Psoas muscle (tissue), 8 donors: ENCODE measurements at places on chromosomes 3 and 15. TPM values are rescaled to one million over a fixed set of nuclear protein-coding genes. Genes with fewer than 3 reads are reported as not detected.

DNA sequence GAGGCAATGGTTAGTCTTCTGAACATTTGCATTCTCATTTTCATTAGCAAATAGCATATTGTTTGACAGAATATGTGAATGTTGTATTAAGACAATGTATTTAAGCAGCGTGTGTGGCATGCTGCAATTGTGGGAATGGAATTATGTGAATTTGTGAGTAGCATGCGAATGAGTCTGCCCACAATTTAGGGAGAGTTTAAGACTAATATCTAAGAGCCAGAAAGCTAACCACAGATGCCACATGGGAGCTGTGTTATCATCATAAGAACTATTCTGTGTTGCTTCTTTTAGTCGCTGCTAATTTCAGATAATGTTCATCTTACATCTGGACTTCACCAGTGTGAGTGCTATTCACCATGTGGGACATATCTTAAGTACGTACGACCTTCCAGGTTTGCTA, 494.5 kb downstream of the RBMS3 start:
- DNase-seq = no peak

GRCh38 chr3:55337641-55338180, 149.4 kb downstream of the WNT5A start:
- no peak for DNase-seq

GRCh38 chr15:78469031-78469430, 31.0 kb downstream of the IREB2 start:
- DNase-seq = no peak

DNA sequence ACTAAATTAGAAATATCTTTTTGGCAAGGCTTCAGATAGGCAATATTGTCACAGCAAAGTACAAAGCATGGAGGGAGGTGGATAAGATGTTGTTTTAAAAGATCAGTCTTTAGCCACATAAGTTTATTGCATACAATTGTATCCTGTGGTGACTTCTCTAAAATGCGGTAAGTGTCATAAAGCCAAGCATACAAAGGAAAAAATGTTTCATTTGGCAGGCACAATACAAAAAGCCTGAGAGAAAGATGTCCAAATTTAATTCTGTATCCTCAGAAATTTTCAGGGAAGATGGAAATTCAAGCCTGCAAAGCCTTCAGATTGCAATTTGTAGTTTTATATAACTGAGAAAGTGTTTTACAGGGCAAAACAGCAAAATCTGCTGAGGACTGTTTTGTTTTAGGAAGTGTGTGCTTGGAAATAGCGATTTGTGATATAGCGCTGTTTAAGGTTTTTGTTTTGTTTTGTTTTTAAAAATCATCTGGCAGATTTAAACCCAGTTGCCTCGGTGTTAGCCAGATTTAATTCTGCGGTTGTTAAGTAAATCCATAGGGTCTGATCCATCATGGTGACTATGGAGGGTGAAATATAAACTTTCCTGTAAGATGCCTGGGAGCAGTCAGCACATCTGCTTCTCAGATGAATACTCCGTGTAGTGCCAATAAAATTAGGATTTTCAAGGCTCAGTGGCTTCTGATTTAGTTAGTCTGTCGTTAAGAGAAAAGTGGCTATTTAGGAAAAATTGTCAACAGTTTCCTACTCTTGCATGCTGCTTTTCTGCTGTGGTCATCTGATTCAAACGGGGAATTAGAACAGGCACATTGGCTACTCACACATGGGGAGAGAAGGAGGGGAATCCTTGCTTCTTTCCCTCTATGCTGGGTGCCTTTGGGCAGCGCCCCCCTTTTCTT, 8.0 kb downstream of the KAT2B start:
- DNase-seq = no peak

DNA sequence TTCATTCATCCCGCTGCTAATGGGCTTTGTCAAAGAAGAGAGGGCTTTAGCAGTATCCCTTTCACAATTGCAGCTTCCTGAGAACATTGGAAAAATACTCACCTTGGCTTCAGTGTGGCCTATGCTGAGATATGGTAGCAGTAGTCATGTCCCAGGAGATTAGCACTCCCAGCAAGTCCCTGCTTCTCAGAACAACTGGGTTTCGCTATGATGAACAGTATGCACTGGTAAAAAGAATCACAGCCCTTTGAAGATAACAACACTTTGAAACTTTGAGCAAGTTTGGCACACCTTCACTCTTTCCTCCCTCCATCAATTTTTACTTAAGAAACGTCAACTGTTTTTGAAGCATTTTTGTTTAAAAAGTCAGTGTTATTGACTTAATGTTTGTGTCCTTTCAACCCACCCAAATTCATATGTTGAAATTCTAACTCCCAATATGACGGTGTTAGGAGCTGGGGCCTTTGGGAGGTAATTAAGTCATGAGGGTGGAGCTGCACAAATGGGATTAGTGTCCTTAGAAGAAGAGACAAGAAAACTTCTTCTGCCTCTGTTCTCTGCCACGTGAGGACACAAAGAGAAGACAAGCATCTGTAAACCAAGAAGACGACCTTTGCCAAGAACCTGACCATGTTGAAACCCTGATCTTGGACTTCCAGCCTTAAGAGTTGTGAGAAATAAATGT, 17.8 kb upstream of the PLSCR4 start:
- DNase-seq = no peak

DNA sequence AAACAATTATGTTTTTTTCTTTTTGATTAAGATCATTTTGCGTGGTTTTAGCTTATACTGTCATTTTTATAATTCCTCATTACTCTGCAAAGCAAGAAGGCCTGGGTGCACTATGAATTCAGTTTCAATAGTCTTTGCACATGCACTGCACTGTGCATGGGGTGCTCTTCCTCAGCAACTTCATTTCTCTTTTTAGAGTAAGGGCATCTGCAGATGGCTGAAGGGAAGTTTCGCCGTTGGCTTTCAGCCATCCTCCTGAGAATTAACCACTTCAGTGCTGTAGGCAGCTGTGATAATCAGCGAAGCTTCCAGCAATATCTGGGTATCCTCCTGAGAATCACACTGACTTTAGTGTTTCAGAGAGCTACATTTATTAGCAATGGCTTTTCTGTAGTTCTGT, 284.8 kb downstream of the GBE1 start:
- DNase-seq = no peak

DNA sequence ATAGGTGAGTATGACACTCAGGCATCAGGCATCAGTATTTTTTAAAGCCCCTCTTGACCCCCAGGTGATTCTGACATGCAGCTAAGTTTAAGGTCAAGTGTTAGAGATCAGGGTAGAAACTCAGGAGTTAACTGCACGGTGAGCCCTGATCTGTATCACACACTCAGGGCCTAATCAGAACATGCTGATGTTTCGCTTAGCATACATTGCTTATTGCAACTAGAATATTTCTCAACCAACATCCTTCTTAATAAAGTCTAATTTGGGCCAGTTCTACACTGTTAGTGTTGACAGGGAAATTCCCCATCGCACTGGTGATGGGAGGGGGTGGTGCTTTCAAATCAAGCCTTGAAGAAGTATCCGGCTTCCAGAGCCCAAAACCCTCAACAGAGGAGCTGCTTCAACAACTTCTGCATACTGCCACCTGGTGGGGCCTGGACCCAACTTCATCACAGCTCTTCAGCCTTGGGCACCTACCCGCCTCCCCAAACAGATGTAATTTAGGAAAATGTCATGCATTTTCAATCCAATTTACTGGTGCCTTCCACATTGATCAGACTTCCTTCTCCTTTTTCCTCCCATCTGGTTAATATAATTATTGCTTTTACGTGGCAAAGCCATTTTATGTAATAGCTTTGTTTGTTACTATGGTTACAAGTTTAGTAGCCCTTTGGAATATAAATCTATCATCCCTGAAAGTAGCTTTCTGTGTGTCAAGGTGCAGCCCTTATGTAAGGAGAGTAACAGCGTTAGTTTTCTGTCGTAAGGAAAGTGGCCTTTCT, 312.2 kb downstream of the RORA start:
- DNase-seq = peak; percentile 90

DNA sequence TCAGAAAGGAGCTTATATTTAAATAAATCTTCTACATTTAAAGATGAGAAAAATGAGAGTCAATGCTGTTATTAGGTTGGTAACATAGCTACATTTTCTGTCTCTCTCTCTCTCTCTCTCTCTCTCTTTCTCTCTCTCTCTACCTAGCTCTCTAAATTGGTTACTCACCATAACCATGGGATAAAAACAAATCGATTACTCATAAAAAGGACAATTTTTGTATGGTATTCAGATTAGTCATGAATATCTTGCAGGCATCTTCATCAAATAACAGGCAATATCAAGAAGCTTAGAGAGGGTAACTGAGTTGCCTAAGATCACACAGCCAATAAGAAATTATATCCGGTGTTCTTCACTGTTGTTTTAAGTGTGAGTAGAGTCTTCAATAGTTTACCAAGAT, 81.8 kb upstream of the ALCAM start:
- DNase-seq = no peak

PPP1R14D gene
- total RNA-seq = not detected

REC114 gene
- total RNA-seq = not detected

PTH1R gene
- 2.4 TPM for total RNA-seq

CRABP1 gene
- total RNA-seq = not detected
